Forelimb muscle (tissue), 1 donor: ENCODE measurements at places on chromosomes 16 and 17.

GRCh38 chr17:62681061-62681938, 53.8 kb downstream of the MRC2 start:
- DNase-seq, result no peak

DNA sequence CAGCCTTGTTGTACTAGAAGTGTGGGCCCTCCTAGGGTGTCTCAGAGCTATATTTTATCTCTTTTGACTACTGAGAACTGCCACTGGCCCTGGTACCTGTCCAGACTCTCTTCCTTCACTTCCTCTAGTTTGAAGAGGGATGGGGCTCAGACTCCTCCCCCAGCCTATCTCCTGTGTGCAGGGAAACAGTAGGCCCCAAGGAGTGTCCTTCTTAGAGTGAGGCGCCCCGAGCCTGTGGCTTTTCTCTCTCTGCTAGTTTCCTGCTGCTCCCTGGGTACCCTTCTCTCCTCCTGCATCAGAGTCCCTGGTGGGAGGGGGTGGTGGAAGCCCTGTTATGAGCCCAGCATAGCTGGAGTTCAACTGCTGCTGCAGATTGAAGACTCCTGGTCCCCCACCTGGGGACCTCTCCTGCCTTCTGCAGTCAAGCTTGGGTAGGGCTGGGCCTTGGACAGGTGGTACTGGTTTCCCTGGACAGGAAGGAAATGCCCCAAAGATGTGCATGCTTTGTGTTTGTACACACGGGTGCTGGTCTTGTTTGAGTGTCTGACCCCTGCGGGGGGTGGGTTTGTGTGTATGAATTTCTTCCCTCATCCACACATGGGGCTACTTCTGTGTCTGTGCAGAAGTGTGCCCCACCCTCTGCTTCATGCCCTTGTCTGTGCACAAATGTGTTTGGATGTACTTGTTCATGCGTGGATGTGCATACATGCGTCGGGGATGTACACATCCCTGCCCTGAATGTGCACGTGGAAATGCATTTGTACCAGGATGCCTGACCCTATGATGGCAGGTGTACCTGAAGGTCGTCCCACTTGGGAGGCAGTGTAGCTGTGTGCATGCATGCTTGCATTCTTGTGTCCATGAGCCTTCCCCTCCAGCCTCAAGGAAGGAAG, 6.9 kb downstream of the RARA start:
- no peak for DNase-seq

DNA sequence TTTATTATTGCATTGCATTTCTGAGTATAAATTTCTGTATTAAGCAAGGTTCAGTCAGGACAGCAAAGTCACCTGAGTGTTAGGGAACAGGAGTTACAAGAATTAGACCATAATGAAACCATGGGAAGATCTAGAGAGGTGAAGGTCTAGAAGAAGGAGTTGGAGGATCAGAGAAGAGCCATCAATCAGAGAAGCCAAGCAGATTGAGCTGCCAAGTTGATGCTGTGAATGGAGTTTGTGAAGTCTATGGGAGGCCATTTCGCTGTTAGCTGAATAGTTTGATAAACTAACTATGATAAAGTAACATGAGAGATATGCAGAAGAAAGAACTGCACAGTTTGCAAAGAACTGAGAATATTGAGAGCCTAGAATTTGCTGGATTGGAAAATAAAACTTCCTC, 40.4 kb downstream of the FBXL20 start:
- DNase-seq, result no peak

DNA sequence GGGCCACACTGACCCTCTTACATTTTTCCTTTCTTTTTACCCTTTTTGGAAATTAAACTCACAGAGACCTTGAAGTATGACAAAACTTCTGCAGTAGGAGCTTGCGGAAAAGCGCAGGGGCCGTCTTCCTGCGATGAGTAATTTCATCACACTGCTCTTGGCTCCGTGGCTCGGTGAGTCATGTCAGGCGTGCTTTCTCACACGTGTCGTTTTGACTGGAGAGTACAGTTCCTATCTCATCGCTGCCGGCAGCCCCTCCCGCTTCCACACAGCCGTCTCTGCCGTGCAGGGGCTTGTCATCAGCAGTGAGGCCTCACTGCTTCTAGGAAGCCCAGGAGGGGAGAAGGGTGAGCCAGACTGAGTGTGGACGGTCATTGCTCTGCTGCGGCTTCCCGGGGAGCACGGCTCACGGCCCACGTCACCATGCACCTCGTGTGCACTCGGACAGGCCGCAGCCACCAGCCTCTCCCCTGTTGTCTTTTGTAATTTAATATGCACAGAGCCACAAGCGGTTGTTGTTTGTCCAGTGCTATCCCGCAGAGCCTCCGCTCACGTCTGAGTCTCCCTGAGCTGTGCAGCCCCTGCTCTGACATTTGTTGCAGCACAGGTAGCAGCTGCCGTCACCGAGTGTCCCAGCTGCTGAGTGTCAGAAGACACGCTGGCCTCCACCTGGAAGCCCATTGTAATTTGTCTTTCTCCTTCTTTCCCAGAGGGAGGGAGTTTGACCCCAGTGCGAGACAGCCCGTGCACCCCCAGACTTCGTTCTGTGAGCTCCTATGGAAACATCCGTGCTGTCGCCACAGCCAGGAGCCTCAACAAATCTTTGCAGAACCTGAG, 99.4 kb upstream of the CHMP6 start:
- DNase-seq, result peak; percentile 62

- no peak for DNase-seq
Measured at GRCh38 chr17:75765981-75766380, 989 bp upstream of the GALK1 start.

DNA sequence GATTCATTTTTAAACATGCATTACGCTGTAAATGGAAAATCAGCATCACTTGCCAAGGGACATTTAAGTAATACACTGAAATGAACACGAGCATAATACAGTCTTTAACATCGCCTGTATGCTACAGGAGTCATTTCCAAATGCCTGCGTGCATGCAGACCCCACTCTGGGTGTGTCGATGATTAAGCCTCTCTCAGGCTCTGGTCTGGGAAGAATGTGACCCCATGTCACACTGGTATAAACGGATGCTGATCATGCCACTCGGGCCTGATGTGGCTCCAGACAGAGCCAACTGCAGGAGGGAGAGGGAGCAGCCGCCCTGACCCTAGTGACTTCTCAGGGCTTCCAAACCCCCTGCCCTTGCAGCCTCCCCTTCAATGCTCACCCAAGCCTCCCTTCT, 10.8 kb downstream of the EMP2 start:
- DNase-seq, result no peak

DNA sequence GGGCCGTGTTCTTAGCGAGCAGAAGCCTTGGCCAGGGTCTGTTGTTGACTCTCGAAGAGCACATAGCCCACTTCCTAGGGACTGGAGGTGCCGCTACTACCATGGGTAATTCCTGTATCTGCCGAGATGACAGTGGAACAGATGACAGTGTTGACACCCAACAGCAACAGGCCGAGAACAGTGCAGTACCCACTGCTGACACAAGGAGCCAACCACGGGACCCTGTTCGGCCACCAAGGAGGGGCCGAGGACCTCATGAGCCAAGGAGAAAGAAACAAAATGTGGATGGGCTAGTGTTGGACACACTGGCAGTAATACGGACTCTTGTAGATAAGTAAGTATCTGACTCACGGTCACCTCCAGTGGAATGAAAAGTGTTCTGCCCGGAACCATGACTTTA, 18.5 kb downstream of the RSPRY1 start:
- DNase-seq, result no peak

- DNase-seq, result no peak
Measured at GRCh38 chr16:23673971-23674614, 4.6 kb upstream of the PLK1 start.

- DNase-seq, result no peak
Measured at GRCh38 chr17:47948706-47949196, 7.4 kb downstream of the PNPO start.

GRCh38 chr17:42334677-42335076, 46.4 kb downstream of the STAT5A start:
- no peak for DNase-seq

- no peak for DNase-seq
Measured at GRCh38 chr17:33858121-33858520, 397.0 kb upstream of the CCL2 start.

GRCh38 chr17:73910206-73910605, 266.0 kb upstream of the SDK2 start:
- DNase-seq, result no peak

DNA sequence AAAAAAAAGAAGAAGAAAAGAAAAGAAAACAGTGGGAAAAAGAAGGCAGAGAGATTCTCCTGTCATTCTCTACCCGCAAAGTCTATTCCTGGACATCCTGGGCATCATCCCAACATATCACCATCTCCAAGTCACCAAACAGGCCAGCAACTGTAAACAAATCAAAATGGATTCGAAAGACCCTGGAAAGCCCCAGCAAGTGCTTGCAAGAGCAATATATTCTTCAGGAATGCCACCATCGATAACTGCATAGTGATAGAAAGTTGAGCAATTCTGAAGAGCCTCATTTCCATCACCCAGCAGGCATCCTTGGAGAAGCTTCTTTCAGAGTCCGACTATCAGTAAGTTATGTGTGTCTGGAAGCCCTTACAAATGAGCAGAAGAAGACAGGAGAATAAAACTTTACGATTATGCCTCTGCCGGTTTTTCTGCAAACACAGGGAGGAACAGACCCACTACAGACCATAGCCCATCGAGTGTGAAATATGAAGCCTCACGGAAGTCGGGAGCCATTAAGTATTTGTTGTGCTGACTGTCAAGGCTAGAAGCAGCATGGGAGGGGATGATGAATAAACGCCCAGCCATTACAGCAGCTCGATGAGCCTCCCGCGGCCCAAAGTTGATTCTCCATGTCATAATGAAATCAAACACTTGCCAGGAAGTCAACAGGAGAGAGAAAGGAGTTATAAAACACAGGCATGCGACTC, 64.5 kb upstream of the SEC14L1 start:
- no peak for DNase-seq

- DNase-seq, result no peak
Measured at GRCh38 chr16:4142268-4142667, 26.0 kb upstream of the ADCY9 start.

DNA sequence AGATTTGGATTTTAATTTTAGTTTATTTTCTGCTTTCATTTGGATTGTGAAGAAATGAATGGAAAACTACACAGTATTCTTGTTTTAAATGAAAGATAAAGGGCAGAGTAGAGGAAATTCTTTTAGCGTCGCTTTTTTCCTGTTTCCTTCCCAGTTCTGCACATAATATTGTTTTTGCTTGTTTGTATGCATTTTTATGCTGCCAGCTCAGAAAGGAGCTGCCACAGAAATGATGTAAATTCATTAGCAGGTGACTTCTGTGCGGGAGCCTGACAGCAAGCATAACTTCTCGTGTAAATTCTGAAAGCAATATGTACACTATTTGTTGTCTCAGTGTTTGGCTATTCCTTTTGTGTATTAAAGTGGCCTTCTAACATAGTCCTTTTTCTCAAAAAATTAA, 234.6 kb downstream of the PHKB start:
- no peak for DNase-seq

DNA sequence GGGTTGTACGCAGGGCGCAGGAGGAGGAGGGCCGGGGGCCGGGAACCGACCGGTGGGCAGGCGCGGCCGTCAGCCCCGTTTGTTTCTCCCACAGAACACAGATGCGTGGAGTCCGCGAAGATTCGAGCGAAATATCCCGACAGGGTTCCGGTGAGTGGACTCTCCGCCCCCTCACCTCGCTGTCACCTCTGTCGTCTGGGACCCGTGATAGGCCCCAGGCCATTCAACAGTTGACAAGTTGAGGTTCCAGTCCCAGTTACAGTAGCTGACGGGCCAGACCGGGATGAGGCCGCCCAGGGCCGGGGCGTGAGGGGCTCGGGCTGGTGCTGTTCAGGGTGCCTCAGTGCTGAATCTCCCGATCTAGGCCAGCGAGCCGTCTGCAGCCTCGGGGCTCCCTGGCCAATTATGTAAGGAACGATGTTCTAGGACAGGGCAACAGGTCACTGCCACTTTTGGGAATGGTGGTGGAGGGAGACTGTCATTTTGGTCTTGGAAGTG, 628 bp downstream of the GABARAPL2 start:
- DNase-seq, result no peak

- no peak for DNase-seq
Measured at GRCh38 chr17:64781014-64781756, 119.1 kb upstream of the SMURF2 start.
